Mononuclear cell (primary cell): ENCODE measurements at places on chromosomes 2 and 18. TPM values are rescaled to one million over a fixed set of nuclear protein-coding genes. Genes with fewer than 3 reads are reported as not detected.

UGT1A10 gene
- not detected for total RNA-seq

EGR4 gene
- total RNA-seq: 0.52 TPM

MREG gene
- total RNA-seq: 1.9 TPM

PREPL gene
- total RNA-seq: 19.4 TPM

C2orf15 gene
- 0.21 TPM for total RNA-seq

SLC16A14 gene
- 0.31 TPM for total RNA-seq

PARD3B gene
- total RNA-seq: 0.94 TPM

CDH19 gene
- not detected for total RNA-seq

CPLX4 gene
- total RNA-seq: 0.10 TPM

PPP4R1 gene
- total RNA-seq: 104 TPM

RTP5 gene
- 0.21 TPM for total RNA-seq
